ENCODE measurements at places on chromosomes 6 and 20.

DNA sequence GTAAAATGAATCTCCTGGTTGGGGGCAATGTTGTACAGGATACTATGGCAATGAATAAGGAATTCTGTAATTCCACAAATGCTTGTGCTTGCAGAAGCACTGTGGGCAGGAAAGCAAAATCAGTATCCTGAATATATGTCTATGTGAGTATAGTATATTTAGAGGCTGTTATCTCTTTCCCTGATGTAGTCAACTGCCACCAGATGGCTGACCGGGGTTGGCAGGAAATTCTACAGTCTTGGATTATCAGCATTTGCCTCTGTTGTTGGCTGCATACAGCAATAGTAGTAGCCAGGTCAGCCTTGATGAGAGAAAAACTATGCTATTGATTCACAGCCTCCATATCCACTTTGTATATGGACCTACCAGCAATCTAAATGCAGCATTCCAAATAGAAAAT lies 425.1 kb upstream of the JAG1 start:
- no peak for DNase-seq

DNA sequence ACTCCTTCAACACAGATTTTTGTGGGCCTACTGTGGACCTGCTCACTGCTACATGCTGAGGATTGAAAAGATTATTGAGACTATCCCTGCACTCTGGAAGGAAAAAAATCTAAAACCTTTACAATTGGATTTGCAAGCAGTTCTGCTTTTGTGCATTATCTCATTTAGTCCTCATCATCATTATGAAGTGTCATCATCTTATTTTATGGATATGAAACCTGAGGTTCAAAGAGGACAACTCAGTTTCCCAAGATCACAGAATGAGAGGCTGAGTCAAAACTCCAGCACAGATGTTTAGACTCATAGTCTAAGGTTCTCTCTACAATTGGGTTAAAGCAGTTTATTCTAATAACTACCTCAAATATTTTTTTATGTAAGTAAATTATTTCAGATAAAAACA lies 160.2 kb upstream of the MARCKS start:
- peak; percentile 91 for DNase-seq

DNA sequence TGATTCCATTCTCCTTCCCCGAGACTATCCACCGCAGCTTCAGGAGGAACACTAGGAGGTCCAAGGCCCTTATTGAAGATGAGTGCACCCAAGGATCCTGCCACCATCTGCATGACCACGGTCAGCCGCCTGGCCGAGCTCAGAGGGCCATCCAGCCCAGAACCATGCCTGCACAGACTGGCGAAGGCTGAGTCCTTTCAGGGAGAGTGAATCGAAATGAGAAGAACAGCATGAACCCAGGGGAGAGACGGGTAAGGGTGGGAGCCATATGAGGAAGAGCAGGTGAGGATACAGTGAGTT lies 26.3 kb downstream of the SERPINB6 start:
- DNase-seq = no peak

GRCh38 chr6:26538572-26538902 lies 371 bp downstream of the HMGN4 start:
- no peak for DNase-seq

DNA sequence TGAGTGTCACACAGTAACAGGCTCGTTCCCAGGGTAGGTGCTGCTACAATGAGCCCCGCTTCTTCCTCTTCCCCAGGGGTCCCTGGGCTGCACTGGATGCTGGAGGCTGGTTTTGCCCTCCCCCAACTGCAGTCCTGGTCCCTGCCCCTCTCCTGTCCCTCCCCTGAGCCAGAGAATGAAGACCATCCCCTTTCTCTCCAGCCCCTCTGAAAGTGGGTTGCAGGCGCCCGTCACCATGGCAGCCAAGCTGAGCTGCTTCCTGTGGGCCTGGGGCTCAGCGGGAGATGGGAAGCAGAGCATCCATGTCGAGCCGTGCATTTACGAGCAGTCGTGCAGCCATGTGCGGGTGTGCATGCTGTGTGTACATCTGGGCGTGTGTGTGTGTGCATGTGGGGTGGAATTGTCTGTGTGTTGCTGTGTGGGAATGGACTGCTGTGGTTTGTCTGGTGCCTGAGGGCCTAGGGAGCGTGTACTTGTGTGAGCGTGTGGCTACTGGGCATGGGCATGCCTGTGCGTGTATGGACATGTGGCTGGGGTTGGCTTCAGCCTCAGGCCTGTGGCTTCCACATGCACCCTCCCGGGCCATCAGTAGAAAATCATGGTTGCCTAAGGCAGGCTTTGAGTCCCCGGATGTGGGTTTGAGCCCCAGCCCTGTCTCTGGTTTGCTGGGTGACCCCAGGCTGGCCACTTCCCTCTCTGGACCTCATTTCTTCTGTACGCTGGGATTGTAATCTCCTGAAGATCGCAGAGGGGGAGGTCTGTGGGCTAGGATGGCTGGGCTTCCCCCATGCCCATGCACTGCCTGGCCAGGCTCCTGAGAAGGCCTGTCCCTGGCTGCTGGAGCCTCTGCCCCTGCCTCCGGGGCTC lies 48.8 kb downstream of the SRC start:
- DNase-seq = no peak

- no peak for DNase-seq
Observed at GRCh38 chr6:46989398-46989797, 52.7 kb downstream of the ADGRF1 start.

GRCh38 chr20:40562031-40562430 lies 127.0 kb downstream of the MAFB start:
- DNase-seq = peak; percentile 65
